ENCODE measurements at places on chromosomes 7 and 10.

GRCh38 chr7:110564246-110564645 is 526.7 kb upstream of the LRRN3 start:
- no peak for DNase-seq

DNA sequence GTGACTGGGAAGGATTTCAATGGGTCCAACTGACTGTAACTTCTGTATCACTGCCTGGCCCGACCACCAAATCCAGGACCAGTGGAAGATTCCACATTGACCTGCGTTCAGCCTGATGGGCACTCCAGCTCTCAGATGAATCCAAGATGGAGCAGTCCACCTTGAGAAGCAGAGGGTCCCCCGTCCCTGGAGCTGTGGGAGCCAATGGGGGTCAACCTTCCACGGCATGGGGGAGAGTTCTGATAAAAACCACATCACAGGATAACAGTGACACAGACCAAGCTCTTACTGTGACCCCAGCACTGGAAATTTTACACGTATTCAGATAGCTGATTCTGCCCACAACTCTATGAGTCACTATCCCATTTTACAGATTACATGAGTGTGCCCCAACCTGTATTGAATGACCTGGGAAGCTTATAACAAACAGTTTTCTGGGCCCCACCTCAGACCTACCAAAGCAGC is 11.2 kb downstream of the ZCCHC24 start:
- no peak for DNase-seq

GRCh38 chr7:36088553-36088952 is 64.5 kb upstream of the EEPD1 start:
- DNase-seq = no peak

- DNase-seq = no peak
These were observed 518.9 kb downstream of the LRMDA start for GRCh38 chr10:75950307-75950706.

DNA sequence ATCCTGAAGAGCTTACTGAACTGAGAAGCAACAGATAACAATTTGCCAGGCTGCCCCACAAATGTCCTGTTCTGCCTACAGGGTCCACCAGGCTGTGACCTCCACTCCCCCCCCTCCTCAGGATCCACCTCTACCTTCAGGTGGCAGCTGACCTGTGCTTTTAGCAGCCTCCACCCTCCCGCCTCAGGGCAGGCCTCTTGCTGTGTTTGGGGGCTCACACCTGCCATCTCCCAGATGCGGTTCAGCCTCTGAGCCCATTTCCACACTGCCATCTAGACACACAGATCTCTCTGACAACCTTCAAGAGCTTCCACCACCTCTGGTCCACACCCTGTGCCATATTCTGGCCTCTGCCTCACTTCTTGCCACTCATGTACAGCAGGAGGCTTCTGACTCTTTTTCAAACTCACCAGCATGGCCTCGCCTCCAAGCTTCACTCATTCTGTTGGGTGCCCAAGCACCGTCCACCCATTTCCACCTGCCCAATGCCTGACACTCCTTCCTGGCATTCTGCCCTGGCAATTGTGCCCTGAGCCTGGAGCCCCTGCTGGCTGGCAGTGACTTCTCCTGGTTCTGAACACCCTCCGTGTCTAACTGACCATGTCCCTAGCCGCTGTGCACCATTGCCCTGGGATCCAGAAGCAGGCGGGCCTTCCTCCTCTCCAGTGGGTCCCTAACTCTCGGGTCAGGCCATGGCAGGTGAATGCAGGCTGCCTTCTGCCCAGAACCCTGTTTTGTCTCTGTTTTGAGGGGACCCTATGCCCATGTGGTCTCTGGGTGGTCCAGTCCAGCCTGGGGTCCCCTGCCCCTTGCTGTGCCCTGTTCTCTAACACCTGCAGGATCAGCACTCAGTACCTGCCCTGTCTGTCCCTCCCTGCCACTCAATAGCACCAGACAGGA is 18.5 kb downstream of the TMEM72 start:
- no peak for DNase-seq

GRCh38 chr10:74306227-74306982 is 155.4 kb downstream of the ADK start:
- no peak for DNase-seq

DNA sequence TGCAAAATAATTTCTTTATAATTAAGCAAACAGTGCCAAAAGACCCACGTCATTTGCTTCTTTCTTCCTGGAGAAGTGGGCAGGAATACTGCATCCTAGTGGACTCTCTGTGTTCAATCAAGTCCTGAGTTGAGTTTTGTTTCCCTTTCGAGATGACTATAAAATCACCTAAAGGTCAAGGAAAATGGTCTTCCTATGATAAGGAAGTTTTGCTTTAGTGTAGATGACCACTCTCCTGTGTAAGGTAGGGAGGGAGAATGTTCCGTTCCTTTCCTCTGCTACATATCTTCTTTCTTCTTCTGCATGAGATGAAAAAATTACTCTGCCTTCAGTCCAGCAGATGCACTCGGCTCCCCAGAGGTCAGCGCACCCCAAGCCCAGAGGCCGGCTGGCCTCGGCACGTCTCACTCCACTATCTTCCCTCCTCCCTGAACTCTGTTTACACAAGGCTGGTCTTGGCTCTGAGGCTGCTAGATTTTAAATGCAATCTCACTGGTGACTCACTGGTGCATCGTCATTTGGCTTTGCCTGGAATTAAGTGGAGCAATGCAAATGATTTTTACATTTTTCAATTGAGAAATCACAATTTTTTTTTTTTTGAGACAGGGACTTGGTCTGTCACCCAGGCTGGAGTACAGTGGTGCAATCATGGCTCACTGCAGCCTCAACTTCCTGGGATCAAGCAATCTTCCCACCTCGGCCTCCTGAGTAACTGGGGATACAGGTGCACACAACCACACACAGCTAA is 18.6 kb upstream of the VDAC2 start:
- no peak for DNase-seq

GRCh38 chr7:18508443-18509427 is 13.2 kb downstream of the HDAC9 start:
- DNase-seq = no peak

GRCh38 chr10:91528080-91528479 is 104.8 kb downstream of the PPP1R3C start:
- DNase-seq = no peak

DNA sequence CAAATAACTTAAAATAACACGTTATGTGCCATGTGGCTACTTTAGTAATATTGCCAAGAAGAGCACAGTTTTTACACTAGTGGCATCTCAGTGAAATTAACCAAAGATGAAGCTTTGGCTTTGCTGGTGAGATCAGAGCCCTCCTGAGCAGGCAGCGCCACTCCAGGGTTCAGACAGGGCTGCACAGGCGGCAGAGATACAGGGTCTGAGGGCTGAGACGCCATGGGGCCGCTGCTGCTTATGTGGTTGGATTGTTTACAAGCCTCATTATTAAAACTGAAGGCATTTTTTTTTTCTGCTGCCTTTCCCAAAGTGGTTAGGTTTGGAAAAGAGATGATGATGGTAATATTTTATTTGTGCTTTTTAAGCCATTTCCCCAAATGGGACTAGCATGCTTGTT is 68.8 kb upstream of the DNAJB6 start:
- DNase-seq = no peak

- DNase-seq = peak; percentile 66
These were observed 2.0 kb downstream of the SRGN start for GRCh38 chr10:69089638-69090599.

DNA sequence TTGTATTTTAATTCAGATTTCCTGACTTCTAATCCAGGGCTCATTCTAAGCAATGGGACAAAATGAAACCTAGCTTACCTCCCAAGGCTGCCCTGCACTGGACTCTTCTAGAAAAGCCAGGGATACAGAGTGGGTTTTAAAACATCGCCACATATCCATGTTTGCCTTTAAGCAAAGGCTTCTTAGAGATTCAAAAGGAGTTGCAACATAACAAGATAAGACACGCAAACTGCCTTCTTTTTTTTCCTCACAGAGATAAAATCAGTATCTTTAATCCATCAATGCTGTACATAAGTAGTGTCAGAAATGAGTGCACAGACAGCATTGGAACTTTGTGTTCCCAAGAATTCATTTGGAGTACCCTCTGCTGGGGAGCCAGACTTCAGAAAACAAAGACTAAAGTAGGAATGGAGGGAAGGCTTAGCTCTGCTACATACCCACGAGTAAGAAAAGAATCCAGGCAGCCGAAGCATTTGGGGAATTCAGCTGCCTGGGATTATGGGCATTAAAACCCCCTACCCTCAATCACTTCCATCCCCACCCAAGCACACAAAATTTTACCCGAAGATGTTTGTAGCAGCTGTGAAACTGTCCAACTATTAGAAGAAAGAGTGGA is 427.8 kb downstream of the ARL4A start:
- no peak for DNase-seq

DNA sequence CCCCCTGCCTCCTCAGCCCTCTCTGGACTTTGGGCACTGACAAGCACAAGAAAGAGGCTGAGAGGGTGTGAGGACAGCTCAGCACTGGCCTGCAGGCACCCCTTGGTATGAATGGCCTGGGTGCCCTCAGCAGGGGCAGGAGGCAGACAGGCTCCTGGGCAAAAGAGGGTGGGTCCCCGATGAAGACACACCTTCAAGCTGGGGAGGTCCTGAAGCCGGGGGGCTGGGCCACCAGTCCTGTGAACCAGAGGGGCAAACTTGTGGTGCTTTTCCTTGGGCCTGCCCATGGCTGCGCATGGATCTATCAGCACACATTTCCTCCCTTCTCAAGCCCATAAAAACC is 22.8 kb downstream of the FAM241B start:
- DNase-seq = no peak

DNA sequence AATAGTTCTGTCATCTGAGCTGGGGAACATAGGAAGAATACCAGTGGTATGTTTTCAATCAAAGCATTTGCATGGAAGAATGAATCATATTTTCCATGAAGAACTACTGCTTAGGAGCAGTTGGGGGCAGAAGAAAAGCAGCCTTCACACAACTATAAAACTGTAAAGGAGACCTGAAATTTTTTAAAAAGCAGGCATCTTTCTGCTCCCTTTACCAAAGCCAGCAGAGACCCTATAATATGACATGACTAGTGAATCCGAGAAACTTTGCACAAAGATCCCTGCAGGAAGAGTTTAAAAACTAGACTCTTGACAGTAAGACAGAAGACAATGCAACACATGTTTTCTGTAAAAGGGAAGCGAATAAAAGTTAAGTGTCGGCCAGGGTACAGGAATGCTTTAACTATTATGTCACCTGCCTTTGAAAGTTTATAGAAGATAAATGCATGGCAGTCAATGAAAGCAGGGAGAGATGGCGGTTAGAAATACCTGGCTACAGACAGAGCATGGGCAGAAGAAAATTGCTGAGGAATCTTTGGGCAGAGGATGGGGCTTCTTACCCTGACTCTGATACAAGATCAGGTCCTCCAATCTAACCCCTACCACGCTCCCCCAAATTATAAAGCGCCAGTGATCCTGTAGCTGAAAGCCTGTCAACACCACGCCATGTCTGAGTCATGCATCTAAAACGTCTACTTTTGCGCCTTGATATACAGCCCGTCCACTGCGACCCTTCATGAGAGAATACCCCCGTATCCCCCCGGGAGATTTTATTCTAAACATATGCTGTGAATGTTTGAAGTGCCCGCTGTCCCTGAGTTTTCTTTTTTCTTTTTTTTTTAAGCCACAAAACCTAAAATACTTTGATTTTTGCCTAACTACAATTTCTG is 93.1 kb downstream of the GLI3 start:
- no peak for DNase-seq

- DNase-seq = no peak
These were observed 159.5 kb upstream of the HGF start for GRCh38 chr7:81929386-81929785.

GRCh38 chr7:92835261-92835850 is 1.0 kb downstream of the CDK6 start:
- DNase-seq = peak; percentile 20

DNA sequence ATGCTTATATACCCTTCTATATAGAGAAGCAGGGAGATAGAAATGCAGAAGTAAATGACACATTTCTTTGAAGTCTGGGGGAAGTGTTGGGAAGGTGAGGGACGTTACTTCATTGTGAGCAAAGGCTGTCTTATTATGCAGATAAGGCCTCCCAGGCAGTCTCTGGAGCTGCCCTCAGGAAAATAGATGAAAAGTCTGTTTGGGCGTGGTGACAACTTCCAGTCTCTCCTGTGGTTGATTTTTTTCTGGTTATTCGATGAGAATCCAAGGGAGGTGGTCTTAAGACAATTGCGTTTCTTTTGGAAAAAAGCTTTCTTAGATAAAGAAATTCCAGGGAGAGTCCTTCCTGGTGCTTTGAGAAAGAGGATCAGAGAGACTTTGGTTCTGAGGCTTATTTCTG is 84.0 kb downstream of the NEUROD6 start:
- no peak for DNase-seq

GRCh38 chr7:521221-522070 is 1.8 kb upstream of the PDGFA start:
- no peak for DNase-seq

- no peak for DNase-seq
These were observed 10.4 kb downstream of the ADAM8 start for GRCh38 chr10:133266056-133266795.

DNA sequence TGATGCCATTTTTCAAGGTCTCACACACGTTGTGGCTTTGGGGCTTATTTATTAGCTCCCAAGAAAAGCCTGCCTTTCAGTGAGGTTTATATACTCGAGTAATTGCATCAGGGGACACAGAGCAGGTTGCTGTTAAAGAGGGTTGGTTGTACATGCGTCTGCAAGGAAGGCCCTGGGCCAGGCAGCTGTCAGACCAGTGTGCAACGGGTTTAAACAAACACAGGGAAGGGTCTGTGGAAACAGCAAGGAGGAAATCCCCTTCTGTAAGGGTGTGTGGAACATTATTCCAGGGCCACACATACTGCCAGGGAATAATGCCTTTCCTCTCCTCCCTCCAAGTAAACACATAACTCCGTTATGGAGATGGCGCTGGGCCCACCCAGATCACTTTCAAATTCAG is 1.7 kb upstream of the CHST15 start:
- DNase-seq = no peak

- DNase-seq = no peak
These were observed 252.3 kb upstream of the KLF14 start for GRCh38 chr7:130986261-130986690.

GRCh38 chr10:79170993-79171392 is 102.2 kb downstream of the ZMIZ1 start:
- no peak for DNase-seq

DNA sequence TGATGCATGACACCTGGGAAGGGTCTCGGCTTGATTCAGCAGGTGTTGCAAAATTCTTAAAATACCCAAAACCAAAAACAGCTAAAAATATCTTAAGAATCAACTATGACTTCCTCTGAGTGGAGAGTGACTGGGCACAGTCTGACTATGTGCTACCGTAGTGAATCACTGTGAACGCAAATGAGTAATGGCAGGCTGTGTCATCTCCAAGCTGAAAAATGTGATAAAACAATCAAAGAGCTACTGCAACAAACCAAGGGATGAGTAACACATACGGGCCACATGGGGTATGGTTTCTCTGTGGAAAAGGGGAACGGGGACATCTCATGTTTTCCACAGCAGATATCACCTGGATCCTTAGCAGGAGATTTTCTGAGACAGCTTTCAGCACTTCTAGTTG is 127.5 kb downstream of the ABCA13 start:
- no peak for DNase-seq

DNA sequence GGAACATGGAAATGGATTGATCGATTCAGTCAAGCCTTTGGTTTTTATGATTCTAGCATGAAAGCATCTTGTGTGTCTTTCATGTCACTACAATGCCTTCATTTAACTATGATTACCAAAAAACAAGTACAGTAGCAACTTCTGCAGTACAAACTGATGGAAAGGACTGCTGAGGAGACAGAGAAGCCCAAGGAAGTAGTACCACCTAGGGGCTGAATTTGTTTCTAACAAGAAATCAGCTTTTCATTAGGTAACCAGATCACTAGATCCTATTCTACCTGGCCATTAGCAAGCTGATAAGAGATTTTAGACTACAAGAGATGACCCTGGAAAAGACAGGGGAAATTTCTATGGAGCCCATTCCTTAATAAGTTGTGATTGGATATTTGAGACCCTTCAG is 3.2 kb upstream of the IFIT1 start:
- no peak for DNase-seq
